Stimulated activated CD8-positive, alpha-beta memory T cell treated with anti-CD3 and anti-CD28 coated beads, Interleukin-4, amount 100 ng/mL, for 1 hour (primary cell): ENCODE measurements at places on chromosomes 2 and 18.

GRCh38 chr2:171595896-171596295 lies 73.6 kb downstream of the CYBRD1 start:
- DNase-seq = no peak

GRCh38 chr18:59141294-59142068 lies 1.8 kb downstream of the SEC11C start:
- DNase-seq = no peak

DNA sequence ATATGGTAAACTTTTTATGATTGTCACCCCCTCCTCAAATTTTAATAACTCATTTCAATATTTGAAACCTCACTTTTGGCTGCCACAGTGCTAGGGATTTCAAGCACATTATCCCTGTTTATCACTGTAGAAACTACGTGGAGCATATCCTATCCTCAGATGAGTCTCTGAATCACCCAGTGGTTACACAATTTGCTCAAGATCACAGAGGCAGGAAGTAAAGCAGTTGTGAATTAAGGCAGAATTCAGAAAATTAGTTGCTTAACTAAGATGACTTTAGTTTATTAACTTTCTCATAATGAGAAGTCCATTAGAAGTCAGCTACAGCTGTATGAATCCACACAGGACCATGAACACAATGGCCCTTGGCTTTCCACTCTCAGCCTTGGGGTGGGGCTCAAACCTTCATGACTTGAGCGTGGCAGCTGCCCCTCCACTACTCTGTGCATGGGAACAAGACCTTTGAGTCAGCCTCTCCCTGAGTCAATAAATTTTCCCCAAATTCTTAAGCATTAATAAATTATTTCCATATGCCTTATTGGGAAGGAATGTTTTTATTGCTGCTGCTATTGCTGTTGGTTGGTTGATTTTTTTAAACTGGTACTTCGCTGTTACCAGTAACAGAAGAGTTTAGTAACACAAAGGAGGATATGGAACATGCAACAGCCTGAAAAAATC lies 369.0 kb downstream of the CBLN2 start:
- DNase-seq = no peak

DNA sequence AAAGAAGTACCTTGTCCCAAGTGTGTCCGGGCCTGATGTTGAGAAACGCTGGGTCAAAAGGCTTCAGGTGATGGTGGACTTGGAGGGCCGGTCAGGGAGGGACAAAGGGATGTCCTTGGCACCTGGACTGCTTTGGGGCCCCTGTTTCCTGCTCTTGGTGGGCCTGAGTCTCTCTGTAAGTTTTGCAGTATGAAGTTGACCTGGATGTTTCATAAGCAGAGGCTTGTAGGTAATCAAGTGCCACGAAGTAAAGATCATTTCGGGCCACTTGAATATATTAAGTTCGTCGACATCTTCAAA lies 29.4 kb downstream of the ASAP2 start:
- no peak for DNase-seq

- DNase-seq = no peak
Observed at GRCh38 chr2:213220967-213221603, 63.2 kb upstream of the SPAG16 start.

GRCh38 chr2:106270471-106270891 lies 76.4 kb upstream of the UXS1 start:
- no peak for DNase-seq

GRCh38 chr2:41600460-41600859 lies 447.4 kb upstream of the PKDCC start:
- DNase-seq = no peak

DNA sequence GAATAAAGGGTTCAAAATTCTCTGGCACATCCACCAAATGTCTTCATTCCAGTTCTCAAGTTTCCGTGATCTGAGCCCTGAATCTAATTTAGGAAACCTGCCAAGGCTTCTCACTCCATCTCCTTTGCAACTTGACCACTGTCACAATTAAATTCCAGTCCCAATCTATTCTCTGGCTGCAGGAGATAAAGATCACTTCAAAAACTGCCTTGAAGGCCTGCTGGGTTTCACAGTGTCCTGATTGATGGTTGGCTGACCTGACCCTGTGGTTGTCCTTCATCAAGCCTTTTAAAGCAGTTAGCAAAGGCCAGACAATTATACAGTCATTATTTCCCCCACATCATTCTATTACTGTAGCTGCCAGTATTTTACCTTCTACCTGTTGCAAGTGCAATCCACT lies 60.3 kb upstream of the DNAJC10 start:
- DNase-seq = no peak

GRCh38 chr18:5669585-5669984 lies 125.8 kb upstream of the EPB41L3 start:
- DNase-seq = no peak
